CD4-positive, alpha-beta T cell (primary cell): ENCODE measurements at places on chromosomes 12 and 14.

DNA sequence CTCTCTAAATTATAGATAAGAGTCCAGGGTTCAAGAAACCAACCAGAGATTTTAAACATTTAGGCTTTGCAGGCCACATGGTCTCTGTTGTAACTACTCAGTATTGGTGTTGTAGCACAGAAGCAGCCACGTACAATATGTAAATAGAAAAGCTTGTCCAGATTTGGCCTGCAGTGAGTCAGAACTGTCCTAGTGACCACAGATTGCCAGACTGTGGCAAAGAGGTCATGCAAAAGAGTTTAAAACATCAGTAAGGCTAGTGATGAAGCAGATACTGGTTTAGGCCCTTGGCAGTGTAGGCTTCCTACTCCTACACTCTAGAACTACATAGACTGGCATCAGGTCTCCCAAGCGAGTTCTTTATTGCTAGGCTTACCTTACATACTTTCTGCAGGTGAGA, 117.6 kb upstream of the GARIN6 start:
- DNase-seq, result no peak

GRCh38 chr12:111976860-111977259, 36.1 kb downstream of the TMEM116 start:
- DNase-seq, result no peak

- DNase-seq, result no peak
Observed at GRCh38 chr14:44609876-44610510, 102.9 kb upstream of the FSCB start.

DNA sequence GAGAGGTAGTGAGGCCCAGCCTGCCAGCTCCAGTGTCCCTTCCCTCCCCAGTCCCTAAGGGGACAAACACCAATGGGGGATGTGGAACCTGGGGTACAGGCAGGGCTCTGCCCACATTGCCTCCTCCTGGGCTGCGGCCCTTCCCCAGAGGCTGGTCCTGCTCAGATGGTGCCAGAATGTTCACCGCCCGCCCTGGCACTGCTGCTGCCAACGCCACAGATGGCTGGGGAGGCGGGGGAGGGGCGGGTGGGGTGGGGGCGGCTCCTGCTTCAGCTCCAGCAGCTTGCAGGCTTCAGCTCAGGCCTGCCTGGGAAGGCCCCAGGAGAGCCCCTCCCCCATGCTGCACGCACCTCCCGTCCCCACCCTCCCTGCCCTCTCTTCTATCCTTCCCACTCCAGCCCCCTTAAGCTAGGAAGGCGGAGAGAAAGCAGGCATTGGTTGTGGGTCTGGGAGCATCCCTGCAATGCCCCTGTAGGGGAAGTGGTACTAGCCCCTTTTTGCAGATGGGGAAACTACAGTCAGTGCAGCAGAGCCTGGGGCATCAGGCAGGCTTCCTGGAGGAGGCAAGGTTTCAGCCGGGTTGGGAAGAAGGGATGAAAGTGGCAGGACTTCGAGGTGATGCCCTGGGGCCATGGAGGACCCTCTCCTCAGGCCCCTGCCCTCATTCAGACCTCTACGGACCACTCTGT, 2.0 kb upstream of the BEGAIN start:
- DNase-seq, result no peak

DNA sequence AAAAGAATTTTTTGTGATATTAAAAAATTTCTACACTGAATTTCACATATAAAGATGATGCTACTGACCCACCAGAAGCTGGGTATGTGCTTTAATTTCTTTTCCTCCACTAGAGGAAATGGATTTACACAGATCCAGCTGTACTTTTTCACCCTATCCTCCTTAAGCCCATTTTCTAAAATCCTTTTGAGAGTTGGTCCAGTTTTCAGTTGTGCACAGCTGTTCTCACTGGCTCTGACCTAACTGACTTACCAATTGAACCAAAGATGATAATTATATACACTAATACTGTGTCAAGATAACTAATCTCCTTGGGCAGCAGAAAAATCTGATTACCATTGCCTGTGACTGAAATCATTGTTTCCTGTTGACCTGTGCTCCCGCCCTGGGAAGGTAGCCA, 108.5 kb downstream of the ZFC3H1 start:
- no peak for DNase-seq

GRCh38 chr12:124566997-124567672, at the start of gene NCOR2:
Gene NCOR2 (minus strand): TSS chr12:124567612. CDS start chr12:124495251, 72,361 bp downstream.
- DNase-seq, result peak; percentile 74

DNA sequence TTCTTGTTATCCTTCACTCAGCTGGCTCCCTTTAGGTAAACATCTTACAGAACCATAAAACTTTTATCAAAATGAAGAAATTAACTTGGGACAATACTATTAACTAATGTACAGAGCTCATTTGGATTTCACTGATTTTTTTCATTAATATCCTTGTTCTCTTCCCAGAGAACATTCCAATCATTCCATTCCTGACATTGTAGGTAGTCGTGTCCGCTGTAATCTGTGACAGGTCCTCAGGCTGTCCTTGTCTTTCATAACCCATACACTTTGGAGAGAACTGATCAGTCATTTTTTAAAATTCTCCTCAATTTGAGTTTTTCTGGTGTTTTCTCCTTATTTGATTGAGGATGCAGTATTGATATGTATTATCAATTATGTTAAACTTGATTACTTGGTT, 916.8 kb downstream of the GALC start:
- DNase-seq, result no peak

DNA sequence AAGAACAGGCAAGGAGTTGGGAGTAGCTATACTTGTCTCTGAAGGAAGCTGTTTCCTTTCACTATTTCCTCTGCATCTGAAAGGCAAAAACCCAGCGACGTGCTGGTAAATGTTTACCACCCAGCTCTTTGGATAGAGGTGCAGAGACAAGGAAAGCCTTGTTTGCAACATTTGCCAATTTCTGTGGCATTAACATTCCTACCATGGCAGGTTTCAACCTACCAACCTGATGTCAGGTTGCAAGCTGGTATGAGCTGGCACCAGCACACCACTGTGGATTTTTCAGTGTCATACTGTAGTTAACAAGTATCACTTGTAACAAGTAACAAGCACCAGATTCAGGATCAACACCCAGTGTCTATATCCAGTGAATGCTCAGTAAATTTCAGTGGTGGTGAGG, 294.8 kb upstream of the TMPO start:
- no peak for DNase-seq

DNA sequence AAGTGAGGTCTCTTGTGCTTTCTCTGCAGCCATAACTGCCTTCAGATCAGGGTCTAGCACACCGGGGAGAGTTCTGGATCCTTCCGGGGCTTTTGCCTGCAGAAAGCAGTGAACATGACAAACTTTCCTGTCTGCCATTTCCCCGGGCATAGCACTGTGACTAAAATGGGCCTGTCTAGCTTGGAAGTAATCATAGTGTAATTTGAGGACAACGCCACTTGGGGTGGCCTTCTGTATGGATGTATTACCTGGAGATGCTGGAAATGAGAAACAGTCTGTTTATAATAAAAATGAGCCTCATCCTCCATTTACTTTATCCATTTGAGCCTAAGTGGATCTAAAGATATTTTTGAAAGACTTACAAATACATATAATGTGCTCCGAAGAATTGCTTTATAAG, 453.7 kb downstream of the VRK1 start:
- DNase-seq, result no peak

GRCh38 chr12:93468008-93468371, 676 bp downstream of the MRPL42 start:
- DNase-seq, result no peak

DNA sequence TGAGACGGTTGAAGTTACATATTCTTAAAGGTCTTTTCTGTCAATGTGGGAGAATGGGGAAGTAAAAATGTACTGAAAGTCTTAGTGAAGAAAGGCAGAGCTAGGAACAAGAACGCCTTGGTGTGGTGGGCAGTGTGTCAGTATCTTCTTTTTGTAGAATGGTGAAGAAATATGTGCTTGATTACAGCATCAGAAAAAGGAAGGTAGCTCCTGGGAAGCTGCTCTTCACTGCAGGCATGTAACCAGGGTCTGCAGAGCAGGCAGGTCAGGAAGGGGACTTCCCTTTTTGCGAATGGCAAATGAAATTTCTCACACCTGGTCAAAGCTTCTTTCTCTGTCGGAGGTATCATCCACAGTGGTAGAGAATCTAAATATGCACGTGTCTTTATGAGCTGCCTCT, 226.2 kb downstream of the ADAMTS20 start:
- no peak for DNase-seq

DNA sequence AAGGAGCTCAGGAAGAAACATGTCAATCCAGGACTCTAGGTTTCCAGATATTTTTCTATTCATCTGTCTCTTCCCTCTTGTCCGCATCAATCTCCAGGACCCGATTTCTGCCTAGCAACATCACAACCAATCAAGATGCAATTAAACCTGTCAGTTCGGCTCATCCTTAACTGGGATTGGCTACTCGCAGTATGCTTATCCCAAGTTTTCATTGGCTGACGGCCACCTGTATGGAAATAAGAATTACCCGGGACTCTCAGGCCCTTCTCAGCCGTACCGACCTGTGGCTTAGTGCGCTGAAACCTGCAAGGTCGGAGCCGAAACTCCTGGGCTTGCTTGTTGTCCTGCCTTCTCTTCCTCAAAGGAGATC, 20.4 kb upstream of the ATP5MC2 start:
- no peak for DNase-seq

- DNase-seq, result no peak
Observed at GRCh38 chr14:89237921-89238529, 179.0 kb downstream of the FOXN3 start.

DNA sequence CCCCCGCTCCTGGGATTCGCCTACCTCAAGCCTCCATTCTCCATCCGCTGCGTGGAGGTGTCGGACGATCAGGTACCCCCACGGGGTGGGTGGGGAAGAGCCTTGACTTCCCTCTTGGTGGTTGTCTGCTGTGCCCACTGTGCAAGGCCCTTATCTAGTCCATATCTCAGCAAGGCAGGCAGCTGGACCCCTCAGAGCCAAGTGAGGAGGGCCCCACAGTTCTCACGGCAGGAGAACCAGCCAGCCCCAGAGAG, 39.9 kb downstream of the MMAB start:
- no peak for DNase-seq

DNA sequence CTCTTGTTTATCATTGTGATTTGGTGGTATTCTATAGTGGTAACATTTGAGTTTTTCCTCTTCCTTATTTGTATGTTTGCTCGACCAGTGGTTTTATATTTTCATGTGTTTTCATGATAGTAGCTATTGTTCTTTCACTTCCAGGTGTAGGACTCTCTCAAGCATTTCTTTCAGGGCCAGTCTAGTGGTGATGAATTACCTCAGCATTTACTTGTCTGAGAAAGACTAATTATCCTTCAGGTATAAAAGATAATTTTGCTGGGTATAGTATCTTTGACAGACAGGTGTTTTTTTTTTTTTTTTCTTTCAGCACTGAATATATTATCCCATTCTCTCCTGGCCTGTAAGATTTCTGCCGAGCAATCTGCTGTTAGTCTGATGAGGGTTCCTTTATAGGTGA, 35.0 kb upstream of the CCND2 start:
- DNase-seq, result no peak

DNA sequence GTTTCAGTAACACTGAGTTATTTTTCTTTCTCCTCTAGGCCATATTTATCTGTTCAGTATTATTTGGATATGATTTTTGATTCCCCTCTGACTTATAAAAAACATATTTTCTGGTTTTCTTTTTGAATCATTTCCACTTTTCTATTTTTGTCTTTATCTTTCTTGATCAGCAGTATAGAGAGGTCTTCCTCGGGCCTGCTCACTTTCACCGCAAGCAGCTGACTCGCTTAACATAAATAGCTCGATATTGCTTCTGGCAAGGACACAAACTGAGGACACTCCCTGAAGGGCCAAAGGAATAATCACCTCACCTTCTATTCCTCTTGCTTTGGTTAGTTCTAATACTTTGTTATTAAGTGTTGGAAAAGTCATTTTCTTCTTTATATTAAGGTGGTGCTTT, 25.8 kb upstream of the TRHDE start:
- no peak for DNase-seq

DNA sequence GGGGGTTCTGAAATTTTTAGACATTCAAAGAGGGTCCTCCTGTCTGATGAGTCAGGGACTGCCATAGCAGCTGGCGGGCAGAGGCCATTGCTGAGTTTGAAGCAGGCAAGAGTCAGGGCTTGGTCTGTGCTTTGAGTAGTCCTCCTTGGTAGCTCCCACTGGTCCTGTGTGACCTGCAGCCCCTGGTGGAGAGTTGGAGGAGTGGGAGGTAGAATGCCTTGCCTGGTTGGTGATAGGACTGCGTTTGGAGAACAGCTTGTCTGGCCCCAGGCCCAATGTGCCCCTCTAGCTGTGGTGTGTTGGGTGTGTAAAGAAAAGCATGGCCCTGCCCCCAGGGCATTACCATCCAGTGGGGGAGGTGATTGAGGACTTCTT, 116.7 kb downstream of the BEGAIN start:
- no peak for DNase-seq

DNA sequence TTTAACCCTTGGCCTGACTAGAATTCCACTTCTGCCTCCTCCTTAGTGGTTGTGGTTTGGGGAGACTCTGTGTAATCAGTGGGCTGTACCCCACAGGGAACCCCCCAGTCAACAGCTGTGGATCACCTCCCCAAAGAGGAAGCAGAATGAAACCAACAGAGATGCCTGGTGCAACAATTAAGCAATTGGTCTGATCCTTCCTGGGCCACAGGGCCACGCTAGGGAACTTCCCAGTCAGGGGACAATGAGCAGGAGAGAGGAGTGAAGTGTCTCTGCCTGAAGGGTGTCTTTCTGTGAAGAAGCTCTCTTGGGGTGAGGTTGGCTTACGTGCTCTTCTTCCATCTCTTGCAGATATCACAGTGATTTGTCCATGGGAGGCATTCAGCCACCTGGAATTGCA, 8.2 kb downstream of the PDE6H start:
- DNase-seq, result no peak

- no peak for DNase-seq
Observed at GRCh38 chr12:116429826-116430360, 129.3 kb upstream of the MAP1LC3B2 start.

GRCh38 chr12:79547735-79548609, 142.8 kb downstream of the PAWR start:
- DNase-seq, result no peak

GRCh38 chr14:59188461-59189090, at the start of gene DAAM1:
Gene DAAM1 (plus strand): TSS chr14:59188667. CDS start chr14:59263478, 74,811 bp downstream.
- DNase-seq, result peak; percentile 91

- no peak for DNase-seq
Observed at GRCh38 chr14:94761997-94762377, 7.9 kb downstream of the GSC start.

DNA sequence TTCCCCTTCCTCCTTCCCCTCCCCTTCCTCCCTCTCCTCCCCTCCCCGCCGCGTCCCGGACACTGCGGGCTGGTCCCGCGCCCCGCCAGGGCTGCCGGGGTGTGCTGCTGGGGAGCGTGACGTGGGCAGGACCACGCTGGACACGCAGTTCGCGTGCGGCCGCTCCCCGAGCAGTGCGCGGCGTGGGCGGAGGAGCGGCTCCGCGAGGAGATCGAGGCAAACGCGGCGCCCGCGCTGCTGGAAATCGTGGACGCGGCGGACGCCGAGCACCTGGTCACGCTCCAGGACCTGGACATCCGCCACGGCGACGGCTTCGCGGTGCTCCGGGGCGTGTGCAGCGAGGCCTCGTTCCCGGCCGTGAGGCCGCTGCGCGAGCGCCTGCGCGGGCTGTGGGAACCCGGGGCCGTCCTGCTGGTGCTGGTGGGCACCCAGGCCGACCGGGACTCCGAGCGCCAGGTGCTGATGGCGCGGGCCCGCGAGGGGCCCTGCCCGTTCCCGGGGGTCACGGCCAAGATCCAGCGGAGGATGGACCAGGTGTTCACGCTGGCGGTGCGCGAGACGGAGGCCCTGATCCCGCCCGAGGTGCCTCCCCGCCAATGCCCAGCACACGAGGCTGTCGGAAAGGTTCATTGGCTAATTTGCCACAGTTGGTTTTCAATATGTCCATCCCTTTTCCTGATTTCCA, 84.3 kb downstream of the TNFAIP2 start:
- no peak for DNase-seq
